Islet precursor cell (in vitro differentiated cells): ENCODE measurements at places on chromosomes 1 and 21.
A peak's percentile ranks its signal among the peaks of the same experiment; 100 is the strongest.

DNA sequence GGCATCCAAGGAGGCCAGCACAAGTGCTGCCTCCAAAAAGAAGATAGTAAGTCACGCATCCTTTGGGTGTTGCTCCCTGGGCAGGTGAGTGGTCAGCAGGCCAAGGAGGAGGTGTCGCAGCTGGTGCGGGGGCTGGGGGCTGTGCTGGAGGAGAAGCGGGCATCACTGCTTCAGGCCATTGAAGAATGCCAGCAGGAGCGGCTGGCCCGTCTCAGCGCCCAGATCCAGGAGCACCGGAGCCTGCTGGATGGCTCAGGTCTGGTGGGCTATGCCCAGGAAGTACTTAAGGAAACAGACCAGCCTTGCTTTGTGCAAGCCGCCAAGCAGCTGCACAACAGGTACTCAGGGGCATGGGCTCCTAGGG lies 4.3 kb downstream of the TRIM46 start:
- DNase-seq: no peak

DNA sequence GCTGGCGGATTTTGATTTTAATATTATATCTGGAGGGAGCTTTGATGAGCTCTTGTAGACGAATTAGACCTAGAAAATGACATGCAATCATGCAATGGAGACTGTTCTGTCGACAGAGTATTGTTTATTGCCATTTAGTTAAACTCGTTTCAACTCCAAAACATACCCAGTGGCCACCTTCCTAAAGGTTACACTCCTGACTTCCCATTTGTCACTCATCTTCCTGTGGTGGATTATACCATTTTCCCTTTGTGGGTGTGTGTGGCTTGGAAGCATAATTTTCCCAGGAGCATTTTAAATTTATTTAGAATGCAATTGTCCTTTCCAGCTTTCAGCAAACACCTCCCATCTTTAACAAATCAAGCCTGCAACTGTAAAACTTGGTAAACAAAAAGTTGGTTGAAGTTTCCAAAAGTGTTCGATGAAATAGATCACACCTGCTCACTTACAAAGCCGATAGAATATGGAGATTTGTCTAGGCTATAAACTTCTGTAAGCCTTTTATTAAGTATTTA lies 266.6 kb downstream of the GRIK1 start:
- DNase-seq: no peak

- DNase-seq: peak; percentile 44
These were observed 7.8 kb upstream of the RIPK4 start for GRCh38 chr21:41774467-41775148.

- no peak for DNase-seq
These were observed 1.2 kb upstream of the CAMTA1 start for GRCh38 chr1:6783936-6784559.

- DNase-seq: no peak
These were observed 312.9 kb downstream of the NFIA start for GRCh38 chr1:61395146-61395800.

DNA sequence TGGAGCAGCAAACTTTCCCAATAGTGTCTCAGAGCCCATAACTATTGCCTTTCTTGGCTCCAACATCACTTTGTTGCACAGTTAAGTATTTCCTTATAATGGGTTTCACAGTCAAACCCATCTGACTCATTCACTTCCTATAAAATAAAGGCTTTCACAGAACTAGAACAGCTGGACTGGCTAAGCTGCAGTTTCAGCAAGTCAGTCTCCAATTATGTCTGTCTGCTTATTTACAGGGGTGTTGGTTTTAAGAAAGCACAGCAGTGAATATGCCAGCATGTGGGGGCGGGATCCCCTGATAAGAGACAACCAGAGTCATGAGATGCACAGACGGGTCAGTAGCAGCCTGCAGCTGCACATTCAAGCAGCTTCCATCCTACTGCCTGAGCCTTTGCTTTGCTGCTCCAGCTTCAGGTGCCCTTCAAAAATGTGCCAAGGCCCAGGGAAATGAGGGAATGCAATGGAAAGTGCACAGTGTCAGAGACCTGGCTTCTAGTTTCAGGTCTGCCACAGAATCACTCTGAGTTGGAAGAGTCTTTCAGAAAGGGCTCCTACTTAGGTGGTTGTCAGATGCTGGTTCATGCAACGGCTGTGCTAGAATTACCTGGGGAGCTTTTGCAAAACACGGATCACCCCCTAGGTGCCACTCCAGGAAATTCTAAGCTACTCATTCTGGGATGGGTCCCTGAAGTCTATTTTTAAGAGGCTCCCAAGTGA lies 24.8 kb downstream of the RNF19B start:
- peak; percentile 53 for DNase-seq

GRCh38 chr1:84715342-84716019 lies 25.2 kb upstream of the SSX2IP start:
- DNase-seq: no peak

- no peak for DNase-seq
These were observed 9.4 kb downstream of the UBASH3A start for GRCh38 chr21:42413093-42413492.

GRCh38 chr1:116966791-116967190 lies 34.8 kb upstream of the CD101 start:
- DNase-seq: no peak

GRCh38 chr1:34406377-34406776 lies 229.7 kb downstream of the C1orf94 start:
- no peak for DNase-seq
